ENCODE measurements at places on chromosomes 2 and 18.

GRCh38 chr2:86383844-86384243 is 46.4 kb upstream of the REEP1 start:
- peak; percentile 76 for DNase-seq

DNA sequence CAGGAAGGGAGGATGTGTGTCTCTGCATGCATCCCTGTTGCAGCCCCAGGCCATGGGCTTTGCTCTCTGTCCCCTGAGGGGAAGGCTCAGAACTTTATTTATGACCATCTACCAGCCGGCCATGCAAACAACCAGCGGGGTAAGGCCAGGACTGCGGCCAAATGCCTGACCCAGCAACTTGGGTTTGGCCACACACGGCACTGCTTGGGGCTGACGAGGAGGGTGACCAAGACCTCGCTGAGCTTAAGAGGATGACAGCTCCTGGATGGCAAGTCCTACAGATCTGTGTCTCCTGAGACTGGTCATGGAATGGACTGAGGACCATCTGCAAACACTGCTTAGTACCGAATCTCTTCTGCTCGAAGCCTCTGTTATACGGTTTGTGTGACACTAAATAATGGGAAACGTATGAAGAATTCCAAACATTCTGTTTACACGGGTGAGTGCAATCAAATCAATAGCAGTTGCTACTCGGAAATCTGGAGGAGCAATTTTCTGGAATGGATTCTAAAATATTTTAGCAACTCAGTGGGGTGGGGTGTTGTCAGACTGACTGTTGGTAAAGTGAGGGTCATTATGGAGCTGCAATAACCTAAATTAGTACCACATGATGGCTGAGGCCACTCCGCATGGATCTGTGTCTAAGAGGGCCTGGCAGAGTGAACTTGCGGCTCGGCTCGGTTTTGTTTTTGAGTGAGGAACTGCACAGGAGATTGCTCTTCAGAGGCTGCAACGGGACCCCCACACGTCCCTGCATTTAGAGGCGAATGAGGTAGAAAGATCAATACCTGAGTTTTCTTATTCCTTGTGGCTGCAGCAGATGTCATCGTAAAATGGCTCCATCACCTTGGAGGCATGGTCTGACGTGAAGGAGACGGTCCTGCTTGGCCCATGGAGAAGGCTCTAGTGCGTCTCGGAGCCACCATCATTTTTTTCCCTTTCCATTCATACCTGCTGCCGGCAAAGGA is 26.6 kb downstream of the TMEM18 start:
- peak; percentile 86 for DNase-seq

- no peak for DNase-seq
Observed at GRCh38 chr2:218880859-218881594, 375 bp downstream of the WNT10A start.

DNA sequence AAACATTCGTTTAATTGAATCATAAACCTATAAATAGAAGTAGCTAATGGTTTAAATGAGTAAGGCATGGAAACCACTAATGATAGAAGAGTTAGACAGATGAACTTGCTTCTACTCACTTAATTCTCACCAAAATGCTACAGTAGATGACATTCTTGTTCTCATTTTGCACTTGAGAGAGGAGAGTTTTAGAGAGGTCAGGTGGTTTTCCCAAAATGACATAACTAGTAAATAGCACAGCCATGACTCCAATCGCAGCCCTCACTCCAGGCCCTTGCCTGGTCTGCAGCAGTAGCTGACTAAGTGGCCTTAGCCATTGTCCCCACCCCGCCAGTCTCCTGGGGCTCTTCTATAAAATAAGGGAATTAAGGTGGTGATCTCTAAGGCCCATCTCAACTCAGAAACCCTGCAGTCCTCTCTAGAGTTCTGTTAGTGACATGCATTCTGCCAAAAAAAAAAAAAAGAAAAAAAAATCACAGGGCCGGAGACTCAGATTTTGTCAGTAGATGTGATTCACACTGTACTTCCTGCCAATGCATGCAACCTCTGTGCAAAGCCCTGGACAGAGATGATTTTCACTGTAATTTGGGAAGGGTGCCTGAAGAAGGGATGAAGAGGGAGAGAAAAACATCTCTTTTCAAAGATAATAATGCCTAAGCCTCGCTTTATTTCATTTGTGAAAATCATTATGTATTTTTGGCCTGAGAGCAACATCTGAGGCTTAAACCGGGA is 221.8 kb downstream of the ANAPC1 start:
- peak; percentile 68 for DNase-seq

- DNase-seq: no peak
Observed at GRCh38 chr2:177683661-177684069, 291.1 kb downstream of the AGPS start.

DNA sequence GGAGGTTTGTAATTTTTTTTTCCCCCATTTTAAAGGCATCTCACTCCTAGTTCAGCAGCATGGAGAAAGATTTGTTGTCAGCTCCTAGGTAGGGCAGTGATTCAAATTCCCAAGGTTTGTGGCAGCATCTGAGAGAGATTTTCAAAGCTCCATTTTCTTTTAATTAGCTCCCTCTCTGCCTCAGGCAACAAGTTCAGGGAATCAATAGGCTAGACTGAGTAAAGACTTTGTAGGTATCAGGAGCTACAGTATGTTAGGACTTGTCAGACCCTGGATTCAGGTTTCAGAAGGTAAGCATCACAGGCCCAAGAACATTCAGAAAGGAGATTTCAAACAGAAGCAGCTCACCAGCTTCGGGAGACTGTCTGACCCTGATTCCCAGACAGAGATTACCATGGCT is 273.3 kb upstream of the ERBB4 start:
- DNase-seq: no peak

- peak; percentile 59 for DNase-seq
Observed at GRCh38 chr2:48170281-48170680, 264.0 kb upstream of the FBXO11 start.

- DNase-seq: no peak
Observed at GRCh38 chr2:46001741-46002506, 295.3 kb upstream of the EPAS1 start.

GRCh38 chr2:9167718-9168657 is 38.6 kb upstream of the ASAP2 start:
- no peak for DNase-seq

DNA sequence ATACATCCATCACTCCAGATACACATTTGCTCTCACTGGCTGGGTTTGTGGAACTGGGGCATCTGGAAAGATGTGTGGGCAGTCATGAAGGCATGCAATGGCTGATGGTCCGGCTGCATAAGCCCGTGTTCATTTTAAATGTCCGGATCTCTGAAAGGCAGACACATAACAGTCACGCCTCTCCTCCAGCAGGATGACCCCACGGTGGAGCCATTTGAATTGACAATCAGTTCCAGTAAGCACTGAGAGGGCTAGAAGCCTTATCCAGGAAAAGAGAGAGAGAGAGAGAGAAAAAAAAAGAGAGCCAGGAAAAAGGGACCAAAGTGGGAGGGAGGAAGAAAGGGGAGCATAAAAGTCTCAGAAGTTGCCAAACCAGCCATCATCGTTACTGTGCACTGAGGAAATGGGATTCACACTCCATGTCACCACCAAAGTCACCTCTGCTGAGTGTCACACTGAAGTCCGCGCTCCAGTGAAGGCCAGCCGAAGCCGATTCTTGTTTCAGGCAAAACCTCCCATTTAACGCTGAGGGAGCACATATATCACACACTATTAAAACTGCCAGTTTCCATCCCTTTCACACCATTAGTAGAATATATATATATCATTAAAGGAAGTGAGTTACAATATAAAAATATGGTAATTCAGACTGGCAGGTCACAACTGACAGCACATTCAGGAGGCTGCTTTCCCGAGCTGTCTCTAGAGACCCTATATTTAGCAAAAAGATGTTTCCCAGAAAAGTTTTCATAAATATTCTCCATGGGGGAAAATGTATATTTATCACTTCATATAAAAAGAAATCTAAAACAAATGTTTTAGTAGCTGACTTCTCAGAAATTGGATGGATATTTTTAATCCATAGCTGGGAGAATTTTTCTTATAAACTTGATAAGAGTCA is 142.0 kb downstream of the ACTR3 start:
- no peak for DNase-seq

- DNase-seq: no peak
Observed at GRCh38 chr2:47690132-47690531, 92.8 kb upstream of the MSH6 start.

GRCh38 chr2:178450524-178450773 is 526 bp downstream of the PRKRA start:
- no peak for DNase-seq

- peak; percentile 76 for DNase-seq
Observed at GRCh38 chr2:28287256-28287915, 105.3 kb upstream of the FOSL2 start.

GRCh38 chr18:13246121-13246520 is 27.6 kb downstream of the LDLRAD4 start:
- no peak for DNase-seq

GRCh38 chr2:70746094-70746974 is 21.7 kb downstream of the ADD2 start:
- no peak for DNase-seq

GRCh38 chr2:68653538-68653982 is 10.2 kb downstream of the PROKR1 start:
- DNase-seq: peak; percentile 26

DNA sequence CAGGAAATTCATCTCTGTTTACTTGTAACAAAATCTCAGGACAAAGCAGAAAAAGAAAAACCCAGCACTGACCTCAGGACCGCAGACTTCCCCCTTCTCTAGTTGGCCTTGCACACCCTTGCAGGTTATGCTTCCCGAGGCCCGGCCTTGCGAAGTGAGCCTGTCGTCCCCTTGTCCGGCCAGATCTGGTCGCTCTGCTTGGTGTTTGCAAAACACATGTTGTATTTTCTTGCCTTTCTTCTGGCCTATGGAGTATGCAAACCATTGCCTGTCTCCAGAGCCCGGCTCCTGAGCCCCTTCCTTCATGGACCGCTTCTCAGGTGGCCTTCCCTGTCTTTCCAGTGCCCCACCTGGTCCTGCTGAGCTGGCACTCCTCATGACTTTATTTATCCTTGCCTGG is 4.8 kb downstream of the IMPA2 start:
- DNase-seq: no peak

- no peak for DNase-seq
Observed at GRCh38 chr2:207724113-207724512, 12.7 kb downstream of the CCNYL1 start.

GRCh38 chr2:26581266-26581990 is 59.7 kb downstream of the CIB4 start:
- no peak for DNase-seq

GRCh38 chr2:67038195-67038594 is 358.9 kb upstream of the ETAA1 start:
- no peak for DNase-seq

GRCh38 chr18:62455222-62455621 is 67.6 kb upstream of the ZCCHC2 start:
- no peak for DNase-seq

GRCh38 chr18:10081492-10081891 is 167.7 kb downstream of the VAPA start:
- peak; percentile 17 for DNase-seq

GRCh38 chr2:24883946-24884345 is 36.1 kb downstream of the ADCY3 start:
- DNase-seq: peak; percentile 41

- DNase-seq: no peak
Observed at GRCh38 chr2:175234650-175235049, 53.1 kb upstream of the ATP5MC3 start.

DNA sequence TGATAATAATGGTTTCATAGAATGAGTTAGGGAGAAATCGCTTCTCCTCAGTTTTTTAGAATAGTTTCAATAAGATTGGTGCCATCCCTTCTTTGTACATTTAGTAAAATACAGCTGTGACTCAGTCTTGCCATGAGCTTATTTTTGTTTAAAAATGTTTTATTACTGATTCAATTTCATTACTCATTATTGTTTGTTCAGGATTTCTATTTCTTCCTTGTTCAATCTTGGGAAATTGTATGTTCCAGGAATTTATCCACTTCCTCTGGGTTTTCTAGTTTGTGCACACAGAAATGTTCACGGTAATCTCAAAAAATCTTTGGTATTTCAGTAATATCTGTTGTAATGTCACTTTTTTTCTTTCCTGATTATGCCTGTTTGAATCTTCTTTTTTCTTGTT is 371.5 kb upstream of the SETBP1 start:
- DNase-seq: peak; percentile 66

- peak; percentile 99 for DNase-seq
Observed at GRCh38 chr2:240986787-240987411, 11.5 kb upstream of the SNED1 start.

DNA sequence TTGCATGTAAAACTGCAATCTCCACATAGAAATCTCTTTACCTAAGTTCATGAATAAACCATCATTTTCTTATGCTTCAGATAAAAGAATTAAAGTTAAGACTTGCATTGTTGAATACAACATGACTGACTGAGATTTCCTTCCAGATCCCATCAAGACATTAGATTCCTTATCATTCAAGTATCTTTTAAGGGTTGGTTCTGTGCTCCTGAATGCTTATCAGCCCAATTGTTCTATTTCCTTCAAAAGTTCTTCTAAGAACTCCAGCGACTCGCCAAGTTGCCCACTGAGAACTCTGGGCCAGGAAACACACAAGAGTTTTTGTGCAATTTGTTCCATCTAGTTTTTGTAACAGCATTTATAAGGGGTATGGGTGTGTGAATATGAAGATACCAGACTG is 120.3 kb downstream of the RBMS1 start:
- DNase-seq: no peak

DNA sequence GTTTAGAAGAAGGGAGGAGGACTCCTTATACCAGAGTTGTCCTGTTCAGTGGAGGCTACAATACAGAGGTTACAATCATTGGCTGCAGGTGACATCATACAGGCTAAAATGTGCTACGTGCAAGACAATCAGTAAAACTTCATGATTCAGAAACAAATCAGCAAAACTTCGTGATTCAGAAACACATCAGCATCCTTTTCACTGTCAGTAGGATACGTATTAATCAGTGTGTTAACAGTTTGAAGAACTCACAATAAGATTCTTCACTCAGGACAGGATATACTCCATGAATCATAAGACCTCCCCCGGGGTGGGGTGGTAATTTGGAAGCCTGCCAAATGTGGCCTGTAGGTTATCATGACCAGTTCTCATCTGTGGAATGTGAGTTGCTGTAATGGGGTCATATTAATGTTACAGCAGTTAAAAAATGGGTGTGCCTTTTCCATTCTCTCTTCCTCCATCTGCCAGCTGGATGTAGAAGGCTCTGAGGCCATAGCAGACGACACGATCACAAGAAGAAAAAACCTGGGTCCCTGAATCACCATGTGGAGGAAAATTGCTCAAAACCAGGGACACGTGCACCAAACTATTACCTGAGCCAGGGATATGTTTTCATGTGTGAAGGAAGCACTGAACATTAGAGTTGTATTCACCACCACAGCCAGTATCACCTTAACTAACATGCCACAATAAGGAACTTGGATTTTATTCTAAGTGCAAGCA is 134.8 kb upstream of the CREB1 start:
- DNase-seq: peak; percentile 40

DNA sequence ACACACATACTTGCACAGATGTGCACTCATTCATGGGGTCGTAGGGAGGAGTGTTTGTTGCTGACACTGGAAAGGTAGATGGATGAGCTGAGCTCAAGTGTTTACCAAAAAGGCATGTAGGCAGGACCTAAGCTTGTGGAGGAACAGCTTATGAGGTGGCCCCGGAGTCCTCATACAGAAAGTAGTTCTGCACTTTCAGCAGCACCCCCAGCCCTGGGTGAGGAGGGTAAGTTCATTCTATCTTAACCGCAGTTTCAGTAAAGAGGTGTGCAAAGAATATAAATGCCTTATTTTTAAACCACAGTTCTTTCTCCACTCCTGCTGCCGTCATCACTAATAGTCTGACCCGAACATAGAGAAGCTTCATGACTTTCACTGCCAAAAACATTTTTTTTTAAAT is 31.7 kb upstream of the RNF152 start:
- DNase-seq: no peak

- no peak for DNase-seq
Observed at GRCh38 chr18:56066524-56067213, 478.7 kb upstream of the TCF4 start.

- peak; percentile 54 for DNase-seq
Observed at GRCh38 chr2:42859006-42859552, 66.7 kb upstream of the HAAO start.

Data from fibroblast of gingiva (primary cell).